HFFc6 (cell line): ENCODE measurements at places on chromosomes 5 and 9. TPM values are rescaled to one million over a fixed set of nuclear protein-coding genes. Genes with fewer than 3 reads are reported as not detected.

- no peak for DNase-seq
These were observed 68.2 kb downstream of the THBS4 start for GRCh38 chr5:80103371-80103770.

SLC35D2 gene
- 17.7 and 19.5 TPM in 2 replicates for total RNA-seq

GRCh38 chr5:157492886-157493285 is 32.9 kb downstream of the NIPAL4 start:
- no peak for DNase-seq

DNA sequence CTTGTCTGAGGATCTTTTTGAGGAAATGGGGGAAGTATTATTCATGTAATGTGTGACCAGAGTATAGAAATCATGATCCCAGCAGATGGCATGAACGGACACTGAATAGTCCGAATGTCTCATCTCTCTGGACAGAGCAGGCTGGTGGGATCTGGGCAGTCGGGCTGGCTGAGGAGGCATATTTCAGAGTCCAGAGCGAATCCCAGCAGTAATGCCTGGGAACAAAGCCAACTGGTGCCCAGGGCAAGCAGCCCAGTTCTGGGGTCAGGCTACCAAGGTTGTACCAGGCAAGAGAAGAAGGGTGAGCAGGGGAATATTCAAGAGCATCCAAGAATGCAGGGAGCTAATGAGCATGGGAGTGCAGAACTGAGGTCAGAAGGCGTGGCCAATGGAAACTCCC is 306.4 kb downstream of the ZSWIM6 start:
- no peak for DNase-seq

TEX48 gene
- not detected in 3 replicates for total RNA-seq

CERCAM gene
- 138 to 183 TPM (median 178 TPM) in 3 replicates for total RNA-seq

TAS2R1 gene
- not detected in 2 replicates for total RNA-seq

- no peak for DNase-seq
These were observed 229.6 kb downstream of the GLIS3 start for GRCh38 chr9:4070266-4070665.
